ENCODE measurements at places on chromosomes 5 and 9.

- no peak for DNase-seq
Measured at GRCh38 chr5:120139039-120139438, 325.1 kb upstream of the PRR16 start.

GRCh38 chr9:123343443-123344191 is 12.4 kb upstream of the CRB2 start:
- DNase-seq: no peak

DNA sequence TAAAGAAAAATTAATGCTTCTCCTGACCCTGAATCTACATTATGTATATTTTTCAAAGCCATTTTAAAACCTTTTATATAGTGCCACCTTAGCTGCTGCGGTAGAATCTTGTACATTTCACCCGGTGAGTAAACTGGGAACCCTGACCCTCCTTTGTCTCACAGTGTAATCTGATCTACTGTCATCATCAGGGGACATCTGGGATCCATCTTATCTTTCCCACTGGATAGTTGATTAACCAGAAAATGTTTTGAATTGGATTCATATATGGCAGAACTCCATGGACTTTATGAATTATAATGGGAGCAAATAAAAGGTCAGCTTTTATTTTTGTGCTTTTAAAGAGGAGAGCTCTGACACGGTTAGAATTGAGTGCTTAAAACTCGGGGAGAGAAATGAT is 95.0 kb downstream of the ADAMTSL1 start:
- DNase-seq: no peak

- no peak for DNase-seq
Measured at GRCh38 chr9:99921875-99922710, 15.6 kb downstream of the STX17 start.

DNA sequence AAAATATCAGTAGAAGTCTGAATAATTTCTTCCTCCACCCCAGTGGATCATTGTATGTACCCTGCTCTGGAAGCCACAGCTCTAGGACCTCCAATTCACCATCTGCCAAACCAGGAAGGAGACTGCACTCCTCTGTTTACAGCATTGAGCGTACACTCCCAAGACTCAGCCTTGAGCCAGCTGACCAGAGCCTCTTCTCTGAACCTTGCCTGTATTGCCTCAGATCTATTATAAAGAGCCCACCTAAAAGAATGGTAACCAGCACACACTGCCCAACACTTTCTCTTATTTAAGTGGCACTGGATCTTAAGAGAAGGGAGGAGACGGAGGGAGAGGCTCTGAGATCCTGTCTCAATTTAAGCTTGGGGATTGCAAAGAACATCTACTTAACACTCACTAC is 217.8 kb upstream of the RASEF start:
- DNase-seq: no peak

- DNase-seq: no peak
Measured at GRCh38 chr9:12956805-12957204, 182.0 kb downstream of the LURAP1L start.

GRCh38 chr5:171499611-171500010 is 80.2 kb downstream of the FGF18 start:
- no peak for DNase-seq

DNA sequence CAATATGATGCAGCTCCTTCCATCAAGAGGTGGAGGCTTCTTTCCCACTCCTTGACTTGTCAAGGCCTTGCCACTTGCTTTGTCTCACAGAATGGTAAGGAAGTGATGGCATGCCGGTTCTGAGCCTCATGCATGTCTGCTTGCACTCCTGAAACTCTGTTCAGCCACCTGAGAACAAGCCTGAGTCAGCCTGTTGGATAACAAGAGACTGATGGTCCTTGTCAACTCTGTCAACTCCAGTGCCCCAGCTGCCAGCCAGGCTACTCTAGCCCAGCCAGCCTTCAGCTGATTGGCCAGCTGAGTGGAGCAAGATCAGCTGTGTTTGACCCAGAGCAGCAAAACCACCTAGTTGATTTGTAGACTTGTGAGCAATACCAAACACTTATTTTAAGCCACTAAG is 4.4 kb upstream of the TENT4A start:
- no peak for DNase-seq

DNA sequence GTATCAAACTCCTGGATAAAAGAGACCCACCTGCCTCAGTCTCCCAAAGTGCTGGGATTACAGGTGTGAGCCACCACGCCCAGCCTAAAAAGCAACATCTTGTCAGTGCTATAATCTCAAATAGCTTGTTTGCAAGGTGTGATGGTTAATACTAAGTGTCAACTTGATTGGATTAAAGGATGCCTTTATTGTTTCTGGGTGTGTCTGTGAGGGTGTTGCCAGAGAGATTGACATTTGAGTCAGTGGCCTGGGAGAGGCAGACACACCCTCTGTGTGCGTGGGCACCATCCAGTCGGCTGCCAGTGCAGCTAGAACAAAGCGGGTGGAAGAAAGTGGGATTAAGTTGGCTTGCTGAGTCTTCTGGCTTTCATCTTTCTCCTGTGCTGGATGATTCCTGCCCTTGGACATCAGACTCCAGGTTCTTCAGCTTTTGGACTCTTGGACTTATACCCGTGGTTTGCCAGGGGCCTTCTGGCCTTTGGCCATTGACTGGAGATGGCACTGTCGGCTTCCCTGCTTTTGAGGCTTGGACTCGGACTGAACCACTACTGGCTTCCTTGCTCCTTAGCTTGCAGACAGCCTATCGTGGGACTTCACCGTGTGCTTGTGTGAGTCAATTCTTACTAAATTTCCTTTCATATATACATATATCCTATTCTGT is 28.1 kb downstream of the TARS1 start:
- DNase-seq: no peak

- DNase-seq: no peak
Measured at GRCh38 chr9:755454-756381, 85.8 kb upstream of the DMRT1 start.

- no peak for DNase-seq
Measured at GRCh38 chr9:119793218-119793617, 424.0 kb upstream of the BRINP1 start.

DNA sequence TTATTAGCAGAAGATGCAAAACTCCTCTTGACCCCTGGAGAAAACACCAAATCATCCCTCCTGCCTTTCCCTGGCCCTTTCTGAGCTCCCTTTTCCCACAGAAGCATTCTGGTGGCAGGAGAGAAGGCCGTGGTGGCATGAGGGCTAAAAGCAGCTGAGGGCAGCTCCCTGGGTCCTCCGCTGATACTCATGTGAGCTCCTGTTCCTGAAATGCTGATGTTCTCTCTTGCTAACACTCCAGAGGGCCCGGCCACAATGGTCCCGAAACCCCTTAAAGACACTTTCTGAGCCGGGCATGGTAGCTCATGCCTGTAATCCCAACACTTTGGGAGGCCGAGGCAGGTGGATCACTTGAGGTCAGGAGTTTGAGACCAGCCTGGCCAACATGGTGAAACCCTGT is 183.1 kb downstream of the HSPA4 start:
- DNase-seq: no peak

DNA sequence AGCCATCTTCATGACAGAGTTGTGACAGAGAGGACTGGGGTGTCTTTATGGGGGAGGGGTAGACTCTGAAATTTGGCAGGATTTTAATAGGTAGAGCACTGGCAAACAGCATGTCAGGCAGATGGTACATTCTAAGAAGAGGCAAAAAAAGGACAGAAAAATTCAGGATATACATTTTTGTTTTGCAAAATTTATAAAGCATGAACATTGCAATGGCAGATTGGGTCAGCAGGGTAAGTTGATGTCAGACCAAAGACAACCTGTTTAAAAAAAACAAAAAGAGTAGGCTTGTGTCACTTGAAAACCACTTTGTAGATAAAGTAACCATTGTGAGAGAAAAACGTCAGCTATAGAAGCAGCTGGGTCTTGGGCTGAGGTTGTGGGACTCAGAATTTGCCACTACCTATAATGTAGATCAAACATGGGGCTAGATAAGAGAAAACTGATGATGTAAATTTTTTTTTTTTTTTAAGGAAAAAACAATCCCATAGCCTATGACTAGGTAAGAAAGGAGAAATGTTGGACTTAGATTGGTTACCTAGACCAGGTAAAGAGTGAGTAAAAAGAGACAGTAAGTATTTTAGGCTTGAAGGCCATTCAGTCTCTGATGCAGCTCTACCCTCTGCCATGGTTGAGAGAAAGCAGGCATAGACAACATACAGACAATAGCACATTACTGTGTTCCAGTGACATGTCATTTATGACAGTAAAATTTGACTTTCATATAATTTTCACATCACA is 8.3 kb downstream of the CAMK4 start:
- no peak for DNase-seq

DNA sequence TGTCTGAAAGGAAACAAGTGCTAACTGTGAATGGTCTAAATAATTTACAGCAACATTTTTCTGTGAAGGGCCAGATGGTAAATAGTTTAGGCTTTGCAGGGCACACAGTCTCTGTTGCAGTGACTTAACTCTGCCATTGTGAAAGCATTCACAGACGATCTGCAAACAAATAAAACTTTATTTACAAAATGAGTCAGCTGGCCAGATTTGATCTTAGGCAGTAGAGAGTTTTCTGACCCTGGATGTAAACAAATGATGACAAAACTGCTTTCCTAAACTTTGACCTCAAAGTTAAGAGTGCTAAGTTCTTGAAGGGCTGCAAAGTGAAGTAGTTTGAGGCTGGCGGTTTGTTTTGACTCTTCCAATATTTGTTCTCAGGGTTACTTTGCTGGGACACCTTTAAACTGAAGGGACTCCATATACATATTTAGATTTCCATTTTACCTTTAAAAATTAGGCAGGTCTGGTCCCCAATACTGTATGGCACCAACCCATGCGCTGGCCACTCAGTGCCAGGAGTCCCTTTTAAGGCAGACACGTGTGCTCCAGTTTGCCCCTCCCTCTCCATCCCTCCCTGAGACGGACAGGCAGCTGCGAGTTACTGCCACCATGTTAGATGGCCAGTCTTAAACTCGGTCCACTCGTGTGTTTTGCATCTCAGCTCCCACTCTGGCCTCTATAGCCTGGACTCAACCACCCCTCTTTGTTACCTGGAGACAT is 4.0 kb upstream of the ADAMTS16 start:
- no peak for DNase-seq

DNA sequence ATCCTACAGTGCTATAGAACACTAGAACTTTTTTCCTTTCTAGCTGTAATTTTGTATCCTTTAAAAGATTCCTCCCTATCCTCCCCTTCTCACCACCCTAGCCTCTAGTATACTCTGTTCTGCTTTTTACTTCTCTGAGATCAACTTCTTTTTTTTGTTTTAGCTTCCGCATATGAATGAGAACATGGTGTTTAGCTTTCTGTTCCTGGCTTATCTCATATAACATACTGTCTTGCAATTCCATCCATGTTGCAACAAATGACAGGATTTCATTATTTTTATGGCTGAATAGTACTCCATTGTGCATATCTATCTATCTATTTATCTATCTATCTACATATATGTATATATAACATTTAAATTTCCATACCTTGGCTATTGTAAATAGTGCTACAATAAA is 126.0 kb upstream of the MAN2A1 start:
- DNase-seq: no peak

GRCh38 chr9:93061260-93061751 is 2.8 kb downstream of the SUSD3 start:
- DNase-seq: no peak

GRCh38 chr9:16221822-16222547 is 648.5 kb downstream of the BNC2 start:
- DNase-seq: no peak

- no peak for DNase-seq
Measured at GRCh38 chr9:126450668-126451205, 124.1 kb downstream of the MVB12B start.

- DNase-seq: no peak
Measured at GRCh38 chr9:114957558-114957957, 27.2 kb upstream of the TNFSF8 start.

DNA sequence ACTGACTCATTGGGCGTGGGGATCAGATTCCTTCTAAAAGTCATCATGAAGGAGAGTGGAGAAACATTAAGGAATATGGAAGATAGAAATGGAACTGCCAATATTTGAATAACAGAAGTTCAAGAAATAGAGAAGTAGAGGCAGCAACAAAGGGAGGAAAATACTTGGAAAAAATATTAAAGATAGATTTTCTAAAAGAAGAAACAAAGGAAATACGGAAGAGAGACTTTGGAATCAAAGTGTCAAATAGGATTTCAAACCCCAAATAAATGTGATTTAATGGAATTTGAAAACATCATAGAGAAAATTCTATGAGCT is 605.1 kb upstream of the KLF4 start:
- DNase-seq: no peak

DNA sequence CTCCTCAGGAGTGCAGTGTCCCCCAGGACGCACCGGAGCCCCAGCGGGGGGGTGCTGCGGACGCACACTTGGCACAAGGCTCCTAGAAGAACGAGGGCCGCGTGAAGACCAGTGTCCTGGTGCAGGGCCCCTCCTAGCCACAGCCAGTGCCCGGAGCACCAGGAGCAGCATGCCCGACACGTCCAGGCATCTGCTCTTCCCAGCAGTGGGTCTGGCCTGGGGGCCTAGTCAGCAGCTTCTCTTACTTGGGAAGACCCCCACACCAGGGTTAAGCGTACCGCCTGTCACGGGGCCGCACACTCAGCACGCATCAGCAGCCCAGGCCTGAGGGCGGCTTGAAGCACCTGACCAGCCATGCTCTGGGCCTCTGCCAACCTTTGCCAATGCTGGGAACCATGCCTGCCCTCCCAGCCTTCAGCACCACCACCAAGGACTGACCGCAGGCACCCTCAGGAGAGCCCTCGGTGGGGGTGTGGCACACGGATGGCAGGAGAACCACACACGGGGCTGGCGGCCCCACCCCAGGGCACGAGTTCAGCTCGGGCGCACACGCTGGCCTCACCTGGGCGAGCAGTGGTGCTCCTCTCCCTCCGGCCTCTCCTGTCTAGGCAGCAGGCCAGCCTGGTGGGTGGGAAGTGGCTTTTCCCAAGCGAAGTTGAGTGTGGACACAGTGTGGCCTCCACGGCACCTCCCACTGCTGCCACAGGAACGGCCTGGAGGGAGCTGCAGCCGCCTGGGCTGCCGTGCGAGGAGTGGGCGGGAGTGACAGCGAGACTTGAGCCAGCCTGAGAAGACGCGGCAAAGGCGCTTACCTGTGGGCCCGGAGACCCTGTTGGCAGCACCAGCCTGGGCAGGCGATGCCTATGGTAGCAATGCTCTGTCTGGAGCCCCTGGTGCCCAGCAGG is 12.0 kb upstream of the AJM1 start:
- no peak for DNase-seq

DNA sequence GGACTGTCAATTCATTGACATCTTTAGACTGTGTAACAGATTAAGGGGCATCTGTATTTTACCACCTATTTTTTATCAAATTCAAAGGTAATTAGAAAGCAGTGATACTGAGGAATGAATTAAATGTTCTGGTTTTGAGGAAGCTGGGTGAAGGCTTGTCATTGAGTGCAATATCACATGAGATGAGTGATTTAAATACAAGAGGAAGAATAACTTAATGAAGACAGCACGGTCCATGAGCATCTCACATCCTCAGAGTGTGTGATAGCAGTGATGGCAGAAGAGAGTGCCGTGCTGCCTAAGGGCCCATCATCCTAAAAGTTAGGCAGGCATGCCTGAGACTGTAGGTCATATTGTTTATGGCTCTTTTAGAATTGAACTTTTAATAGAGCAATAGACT is 263.3 kb downstream of the MAST4 start:
- no peak for DNase-seq

GRCh38 chr5:73378070-73378469 is 70.5 kb downstream of the FOXD1 start:
- no peak for DNase-seq

GRCh38 chr9:29348999-29349398 is 1775.7 kb upstream of the C9orf72 start:
- no peak for DNase-seq

- DNase-seq: no peak
Measured at GRCh38 chr9:81411961-81412360, 277.4 kb downstream of the TLE1 start.

Data from activated T-cell treated with anti-CD3 and anti-CD28 coated beads, Interleukin-2, amount 50 U/mL, for 1 hour (primary cell).